Activated CD8-positive, alpha-beta memory T cell treated with anti-CD3 and anti-CD28 coated beads for 24 hours (primary cell): ENCODE measurements at places on chromosomes 2 and 18.

- peak; percentile 56 for DNase-seq
These were observed 82.9 kb downstream of the CHRNA1 start for GRCh38 chr2:174681099-174682006.

- no peak for DNase-seq
These were observed 1464.7 kb upstream of the ZEB2 start for GRCh38 chr2:145984580-145984979.

DNA sequence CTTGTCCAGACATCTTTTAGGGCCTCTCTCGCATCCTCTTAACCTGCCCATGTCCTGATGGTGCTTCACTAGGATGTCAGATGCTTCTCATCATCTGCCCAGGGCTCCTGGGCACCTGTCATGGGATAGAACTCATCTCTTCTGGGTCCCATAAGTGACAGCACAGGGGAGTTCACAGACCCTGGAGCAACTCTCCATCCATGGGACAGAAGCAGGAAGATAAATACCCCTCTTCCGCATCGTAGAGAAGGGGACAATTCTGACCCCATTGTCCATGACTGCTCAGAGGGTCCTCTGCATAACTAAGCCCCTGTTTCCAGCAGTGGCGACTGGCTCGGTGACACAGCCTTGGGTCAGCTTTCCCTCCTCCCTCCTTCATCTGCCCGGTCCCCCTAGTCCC, 82.3 kb downstream of the TWIST2 start:
- DNase-seq: no peak

DNA sequence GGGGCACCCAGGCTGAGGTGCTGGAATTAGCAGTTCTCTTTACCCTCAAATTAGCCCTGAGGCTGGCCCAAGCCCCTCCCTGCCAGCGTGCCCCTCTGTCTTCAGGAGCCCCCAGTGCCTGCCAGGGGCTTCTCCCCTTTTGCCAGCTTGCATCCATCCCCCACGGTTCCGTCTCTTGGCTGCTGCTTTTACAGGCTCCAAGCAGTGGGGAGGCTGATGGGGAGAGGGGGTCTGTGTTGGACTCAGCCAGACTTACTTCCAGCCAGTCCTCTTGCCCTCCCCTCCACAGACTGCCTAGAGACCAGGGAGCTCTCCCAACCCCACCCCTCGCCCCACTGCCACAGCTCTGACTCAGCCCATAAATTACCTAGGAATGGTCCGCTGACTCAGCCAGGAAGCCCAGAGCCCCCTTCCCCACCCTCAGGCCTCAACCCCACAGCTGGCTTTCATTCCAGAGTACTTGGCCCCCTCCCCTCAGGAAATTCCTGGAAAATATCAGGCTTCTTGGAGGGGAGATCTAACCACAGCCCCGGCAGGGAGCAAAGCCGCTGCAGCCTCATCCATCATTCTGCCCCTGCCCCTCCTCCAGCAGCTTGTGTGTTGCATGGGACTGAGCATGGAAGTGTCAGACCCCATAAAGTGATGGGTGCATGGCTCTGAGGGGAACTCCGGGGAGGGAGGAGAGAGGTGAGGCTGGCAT, 184.6 kb downstream of the ZFP36L2 start:
- DNase-seq: no peak

GRCh38 chr18:22455425-22456115, 37.9 kb upstream of the CTAGE1 start:
- DNase-seq: no peak

GRCh38 chr2:109256921-109257320, 127.9 kb downstream of the SH3RF3 start:
- DNase-seq: no peak

- no peak for DNase-seq
These were observed 104.5 kb upstream of the CELF4 start for GRCh38 chr18:37669991-37670534.

DNA sequence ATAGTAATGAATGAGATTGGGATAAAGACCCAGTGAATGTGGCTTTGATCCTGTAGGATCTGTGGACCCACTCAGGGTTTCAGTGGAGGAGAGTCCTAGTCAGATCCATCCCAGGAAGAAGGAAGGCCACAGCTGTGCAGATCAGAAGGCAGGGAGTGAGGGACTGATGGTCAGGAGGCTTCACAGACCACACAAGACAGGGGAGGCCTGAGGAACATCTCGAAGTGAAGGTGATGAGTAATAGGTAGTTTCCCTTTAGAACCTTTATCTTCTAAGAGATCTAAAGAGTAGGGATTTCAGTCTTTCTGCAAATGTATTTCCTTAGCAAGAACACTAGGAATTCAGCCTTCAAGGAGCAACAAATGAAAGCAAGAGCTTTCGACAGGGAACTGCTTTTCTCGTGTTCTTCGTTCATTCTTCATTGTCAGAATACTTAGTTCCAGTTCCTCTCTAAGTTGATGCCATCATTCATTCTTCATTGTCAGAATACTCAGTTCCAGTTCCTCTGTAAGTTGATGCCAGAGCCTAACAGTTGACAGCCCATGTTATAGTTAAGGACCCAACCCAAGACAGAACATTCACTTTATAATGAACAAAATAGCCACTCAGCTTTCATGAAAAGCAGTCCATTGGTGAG, 150.2 kb upstream of the EPAS1 start:
- DNase-seq: no peak

- DNase-seq: no peak
These were observed at the start of gene OSR1 for GRCh38 chr2:19358242-19359020. Gene OSR1 (minus strand): TSS chr2:19358623. CDS start chr2:19353805, 4,818 bp downstream.

DNA sequence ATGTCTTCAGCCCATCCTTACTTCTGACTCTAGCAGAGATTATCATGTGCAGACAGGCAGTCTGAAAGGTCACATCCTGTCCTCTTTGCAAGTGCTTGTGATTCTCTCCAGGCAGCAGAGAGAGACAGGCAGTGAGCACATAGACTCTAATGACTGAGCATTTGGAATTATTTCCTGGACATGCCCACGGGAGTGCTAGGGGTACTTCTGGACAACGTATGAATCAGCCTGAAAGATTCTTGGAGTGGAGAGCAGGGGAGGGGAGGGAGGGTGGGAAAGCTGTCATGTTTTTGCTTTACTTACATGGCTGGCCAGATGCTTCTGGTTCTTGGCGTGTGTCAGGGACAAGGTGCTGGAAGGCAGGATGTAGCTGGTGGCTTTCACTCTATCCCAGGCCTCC, 150.6 kb downstream of the RIF1 start:
- DNase-seq: no peak

GRCh38 chr2:51629406-51629805, 597.5 kb upstream of the NRXN1 start:
- DNase-seq: no peak

GRCh38 chr2:72104821-72105588, 42.7 kb downstream of the CYP26B1 start:
- DNase-seq: peak; percentile 19

DNA sequence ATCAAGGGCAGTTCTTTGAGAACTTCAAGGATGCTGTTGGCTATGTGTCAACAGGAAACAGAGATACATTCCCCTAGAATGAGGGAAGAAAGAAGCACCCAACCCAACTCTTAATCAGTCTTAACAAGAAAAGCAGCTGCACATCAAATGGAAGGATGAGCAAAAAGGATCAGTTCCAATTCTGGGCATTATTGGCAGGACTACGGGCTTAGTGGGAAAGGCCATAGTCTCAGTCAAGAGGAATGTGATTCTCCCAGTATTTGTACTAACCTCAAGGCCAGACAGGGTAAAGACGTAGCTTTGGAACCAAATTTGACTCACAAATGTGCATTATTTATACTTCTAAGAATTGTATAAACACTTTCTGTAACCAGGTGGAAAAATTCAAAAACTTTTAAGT, 18.2 kb downstream of the BMP10 start:
- DNase-seq: no peak

- DNase-seq: no peak
These were observed 136.1 kb upstream of the LGALSL start for GRCh38 chr2:64317707-64318475.

GRCh38 chr2:236642584-236643291, 73.1 kb downstream of the ACKR3 start:
- peak; percentile 19 for DNase-seq

GRCh38 chr2:84846041-84846663, 34.7 kb downstream of the TRABD2A start:
- DNase-seq: peak; percentile 62

DNA sequence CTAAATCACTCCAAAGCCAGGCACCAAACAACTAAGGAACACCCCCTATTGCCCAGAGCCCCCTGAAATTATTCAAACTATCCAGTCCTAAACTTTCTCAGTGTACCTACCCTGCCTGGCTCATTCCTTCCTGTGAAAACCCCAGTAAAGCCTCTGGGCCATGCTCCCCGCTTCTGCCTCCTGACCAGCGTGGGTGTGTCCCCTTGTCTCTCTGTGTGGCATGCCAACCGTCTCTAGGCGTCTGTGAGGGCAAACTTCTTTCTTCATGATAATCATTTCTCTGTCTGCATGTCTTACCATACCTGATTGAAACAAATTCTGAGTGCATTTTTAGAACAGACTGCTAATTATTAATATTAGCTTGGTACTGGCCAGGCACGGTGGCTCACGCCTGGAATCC, 109.0 kb upstream of the MSH2 start:
- DNase-seq: no peak

- DNase-seq: peak; percentile 84
These were observed 83.3 kb upstream of the POMC start for GRCh38 chr2:25251422-25252273.

DNA sequence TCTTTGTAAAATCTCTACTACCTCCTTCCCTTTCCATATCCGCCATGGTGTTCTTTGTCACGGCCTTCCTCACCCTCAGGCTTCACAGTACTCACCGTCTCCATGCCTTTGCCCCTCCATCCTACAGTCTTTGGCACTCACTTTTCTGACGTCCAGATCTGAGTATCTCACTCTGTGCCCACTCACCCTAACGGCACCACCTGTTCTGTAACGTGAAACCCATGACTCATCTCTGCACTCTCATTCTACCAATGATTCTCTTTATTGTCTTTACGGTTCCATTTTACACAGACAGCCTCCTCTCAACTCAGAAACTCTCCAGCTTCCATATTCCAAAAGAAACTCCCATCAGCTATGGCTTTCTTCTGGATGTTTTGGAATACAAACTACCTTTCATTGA, 56.7 kb downstream of the NETO1 start:
- no peak for DNase-seq

GRCh38 chr2:65377556-65378192, 54.7 kb downstream of the SPRED2 start:
- no peak for DNase-seq

GRCh38 chr18:77039196-77040130, 93.1 kb downstream of the MBP start:
- DNase-seq: no peak

DNA sequence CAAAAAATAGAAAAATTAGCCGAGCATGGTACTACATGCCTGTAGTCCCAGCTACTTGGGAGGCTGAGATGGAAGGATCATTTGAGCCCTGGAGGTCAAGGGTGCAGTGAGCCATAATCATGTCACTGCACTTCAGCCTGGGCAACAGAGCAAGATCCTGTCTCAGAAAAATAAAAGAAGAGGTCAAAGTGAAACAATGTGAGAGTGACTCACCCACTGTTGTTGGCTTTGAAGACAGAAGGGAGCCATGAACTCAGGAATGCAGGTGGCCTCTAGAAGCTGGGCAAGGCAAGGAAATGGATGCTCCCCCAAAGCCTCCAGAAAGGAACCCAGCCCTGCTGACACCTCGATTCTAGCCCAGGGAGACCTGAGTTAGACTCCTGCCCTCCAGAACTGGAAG, 3.7 kb upstream of the TMEM214 start:
- DNase-seq: no peak

DNA sequence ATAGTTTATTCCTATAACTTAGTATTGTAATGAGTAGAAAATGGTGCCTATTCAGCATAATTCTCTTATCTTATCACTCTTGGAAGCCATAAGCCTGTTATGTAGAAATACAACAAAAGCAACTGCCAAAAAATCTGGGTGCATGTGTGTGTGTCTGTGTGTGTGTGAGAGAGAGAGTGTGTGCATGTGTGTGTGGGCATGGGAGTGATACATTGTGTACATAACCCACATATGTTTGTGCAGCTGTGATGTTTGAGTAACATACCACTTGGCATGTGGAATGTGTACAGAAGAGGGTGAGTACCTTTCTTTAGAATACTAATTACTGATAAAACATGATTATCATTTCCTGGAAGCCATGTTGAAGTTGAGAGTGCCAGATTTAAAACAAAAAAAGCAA, 642.3 kb upstream of the SYT4 start:
- DNase-seq: no peak

DNA sequence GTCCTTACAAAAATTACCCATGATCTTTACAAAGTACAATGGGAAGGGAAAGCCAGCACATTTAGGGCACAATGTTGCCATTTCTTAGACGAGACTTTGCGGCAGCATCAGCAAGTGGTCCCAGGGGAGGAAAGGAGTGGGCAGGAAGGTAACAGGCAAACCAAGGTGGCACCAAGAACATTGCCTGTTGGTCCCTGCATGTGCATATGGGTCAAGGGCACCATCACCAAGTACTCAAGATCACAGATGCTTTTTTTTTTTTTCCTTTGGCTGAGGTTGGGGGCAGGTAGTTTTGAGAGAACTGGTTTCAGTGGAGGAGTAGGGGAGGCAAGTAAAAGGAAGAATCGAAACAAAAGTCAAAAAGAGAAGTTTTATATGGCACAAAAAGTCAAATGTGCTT, 752 bp upstream of the CYTIP start:
- DNase-seq: peak; percentile 78

- DNase-seq: no peak
These were observed 30.0 kb downstream of the EN1 start for GRCh38 chr2:118817469-118817868.

DNA sequence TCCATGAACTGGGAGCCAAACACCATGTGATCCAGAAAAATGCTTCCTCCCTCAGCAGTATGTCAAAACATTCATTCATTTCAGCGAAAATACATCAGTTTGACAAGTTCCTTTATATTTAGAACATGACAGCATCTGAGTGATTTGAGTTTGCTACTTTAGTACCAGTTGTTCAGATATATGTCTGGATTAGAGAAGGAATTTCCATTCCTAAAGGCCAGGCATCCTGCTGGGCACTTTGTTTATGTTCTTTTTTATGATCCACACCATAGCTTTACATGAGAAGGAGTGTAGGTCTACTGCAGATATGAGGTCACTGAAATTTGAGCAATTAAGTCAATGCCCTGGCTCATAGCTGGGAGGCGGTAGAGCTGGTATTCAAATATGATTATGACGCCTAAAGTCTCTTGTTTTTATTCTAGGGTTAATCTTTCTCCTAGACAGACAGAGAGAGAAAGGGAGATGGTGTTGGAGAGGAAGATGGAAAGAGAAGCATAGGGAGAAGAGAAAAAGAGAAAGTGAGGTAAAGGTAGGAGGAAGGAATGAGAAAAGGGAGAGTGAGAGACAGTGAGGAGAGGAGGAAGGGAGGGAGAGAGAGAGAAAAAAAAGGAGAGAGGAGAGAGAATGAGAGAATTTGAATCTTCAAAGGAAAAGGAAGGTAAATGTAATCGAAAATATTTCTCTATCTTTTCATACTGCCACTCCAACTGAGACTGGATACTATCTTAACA, 839.5 kb upstream of the FANCL start:
- DNase-seq: no peak

DNA sequence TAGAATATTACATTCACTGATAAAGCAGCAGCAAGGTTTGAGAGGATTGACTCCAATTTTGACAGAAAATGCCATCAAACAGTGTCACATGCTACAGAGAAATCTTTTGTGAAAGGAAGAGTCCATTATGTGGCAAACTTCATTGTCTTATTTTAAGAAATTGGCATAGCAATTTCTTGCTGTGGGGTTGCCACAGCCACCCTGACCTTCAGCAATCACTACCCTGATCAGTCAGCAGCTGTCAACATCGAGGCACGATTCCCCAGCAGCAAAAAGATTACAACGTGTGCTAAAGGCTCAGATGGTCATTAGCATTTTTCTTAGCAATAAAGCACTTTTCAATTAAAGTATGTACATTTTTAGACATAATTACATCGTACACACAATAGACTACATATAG, 74.7 kb downstream of the PRKCE start:
- no peak for DNase-seq
